Pancreas (tissue), 10 donors: ENCODE measurements at places on chromosomes 6 and 20. TPM values are rescaled to one million over a fixed set of nuclear protein-coding genes. Genes with fewer than 3 reads are reported as not detected.

DNA sequence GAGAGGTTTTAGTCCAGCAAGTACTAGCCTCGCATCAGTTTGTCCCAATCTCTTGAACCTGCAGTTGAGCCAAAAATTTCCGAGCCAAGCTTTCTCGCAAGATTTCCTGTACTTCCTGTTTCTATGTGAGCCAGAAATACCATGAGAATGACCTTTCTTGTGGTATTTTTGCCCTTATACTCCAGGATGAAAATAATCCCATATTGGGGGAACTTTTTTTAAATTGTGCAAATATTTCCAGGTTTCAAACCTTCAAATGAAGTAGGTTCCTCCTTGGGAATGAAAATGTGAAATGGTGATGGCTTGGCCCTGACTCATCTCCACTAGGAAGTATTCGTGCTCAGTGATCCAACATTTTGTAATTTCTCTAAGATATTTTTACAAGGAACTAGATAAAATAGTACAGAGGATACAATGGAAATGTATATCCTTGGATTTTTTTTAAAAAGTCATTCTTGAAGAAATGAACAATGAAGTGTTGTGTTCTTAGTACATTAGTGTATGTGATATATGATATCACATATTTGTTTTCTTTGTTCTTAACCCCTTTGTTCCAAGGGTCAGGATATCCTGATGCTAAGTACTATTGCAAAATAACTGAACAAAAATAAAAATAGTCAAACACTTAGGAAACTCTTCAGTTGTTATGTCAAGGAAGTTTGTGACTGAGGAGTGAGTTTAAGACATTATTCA is 184.0 kb downstream of the PDE7B start:
- no peak for DNase-seq

GRCh38 chr20:3603108-3603507 is 60.1 kb downstream of the GFRA4 start:
- peak; percentile 26 for DNase-seq

- no peak for DNase-seq
Measured at GRCh38 chr6:111761783-111762312, 111.4 kb downstream of the FYN start.

GRCh38 chr6:38016824-38017223 is 197.3 kb downstream of the ZFAND3 start:
- no peak for DNase-seq

The CNR1 gene
- 0.56 TPM for total RNA-seq

The KHDRBS2 gene
- not detected for total RNA-seq

The HMGN3 gene
- total RNA-seq = 23.8 TPM

The PDYN gene
- total RNA-seq = not detected
